Neural crest cell (in vitro differentiated cells): ENCODE measurements at places on chromosomes 2 and 18. TPM values are rescaled to one million over a fixed set of nuclear protein-coding genes. Genes with fewer than 3 reads are reported as not detected.

DNA sequence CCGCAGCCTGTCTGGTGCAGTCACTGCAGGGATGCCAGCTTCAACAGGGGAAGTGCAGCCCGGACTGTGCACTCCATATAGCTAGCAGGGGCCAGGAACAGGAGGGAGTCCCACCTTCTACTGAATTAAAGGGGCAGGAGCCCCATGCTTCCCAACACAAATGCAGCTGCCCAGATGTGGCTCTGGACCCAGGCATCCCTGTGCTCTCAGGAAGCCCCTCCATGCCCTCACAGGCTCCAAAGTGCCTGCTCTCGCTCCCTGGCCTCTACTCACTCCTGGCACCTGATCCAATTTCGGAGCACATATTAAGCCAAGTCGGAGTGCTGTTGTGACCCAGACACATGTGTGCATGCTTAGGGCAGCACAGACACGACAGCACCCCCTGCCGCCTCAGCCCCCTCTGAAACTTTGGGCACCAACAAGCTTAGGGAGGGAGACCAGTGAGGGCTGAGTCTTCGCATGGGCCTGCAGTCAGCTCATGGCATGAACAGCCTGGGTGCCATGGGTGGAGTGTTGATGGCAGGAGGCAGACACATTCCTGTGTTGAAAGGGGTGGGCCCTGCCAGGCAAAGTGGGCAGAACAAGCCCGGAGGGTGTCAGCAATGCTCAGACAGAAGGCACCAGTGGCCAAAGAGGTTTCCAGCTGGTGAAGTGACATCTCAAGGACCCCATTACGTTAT, 83.5 kb downstream of the ZNF804A start:
- DNase-seq = no peak

- DNase-seq = no peak
Measured at GRCh38 chr2:96213379-96213778, 4.8 kb upstream of the STARD7 start.

DNA sequence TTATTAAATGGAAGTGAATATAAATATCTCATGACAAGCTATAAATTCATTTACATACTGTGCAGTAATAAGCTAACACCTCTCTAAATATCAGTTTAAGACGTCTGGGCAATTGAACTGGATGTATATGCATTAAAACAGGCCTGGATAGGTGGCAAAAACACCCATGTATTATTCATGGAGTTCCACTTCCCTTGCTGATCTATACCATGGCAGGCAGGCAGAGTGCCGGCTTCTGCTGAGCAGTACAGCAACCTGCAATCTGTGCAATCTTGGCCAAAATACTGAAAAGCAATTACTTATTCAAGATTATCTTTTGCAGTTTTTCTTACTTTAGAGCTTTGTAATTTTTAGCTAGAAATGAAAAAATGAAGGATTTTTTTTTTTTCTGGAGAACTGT, 112.1 kb upstream of the PIEZO2 start:
- no peak for DNase-seq

- DNase-seq = no peak
Measured at GRCh38 chr2:22800412-22800811, 584.6 kb upstream of the KLHL29 start.

ARHGEF4 gene
- total RNA-seq = 20.0 and 22.1 TPM in 2 replicates

DNA sequence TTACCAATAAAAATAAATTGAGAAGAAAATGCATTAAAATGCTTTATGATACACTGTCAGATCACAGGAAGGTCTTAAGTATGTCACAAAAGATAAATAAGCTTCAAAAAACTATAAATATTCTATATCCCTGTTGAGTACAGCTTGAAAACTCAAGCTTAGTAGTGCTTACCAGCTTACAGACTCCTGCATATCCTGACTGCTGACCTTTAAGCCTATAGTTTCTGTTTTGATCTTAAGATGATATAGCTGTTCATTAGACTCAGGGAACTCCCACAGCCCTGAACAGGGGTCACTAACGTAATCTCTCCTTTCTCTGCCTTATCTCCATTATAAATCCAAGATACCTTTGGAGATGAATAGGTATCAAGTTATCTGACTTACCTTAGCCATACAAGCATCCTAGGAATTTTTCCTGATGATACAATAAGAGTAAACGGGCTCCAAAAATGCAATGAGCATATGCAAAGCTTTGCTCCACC, 93.7 kb upstream of the RBBP8 start:
- no peak for DNase-seq

ITGB6 gene
- total RNA-seq = not detected in 2 replicates

DNA sequence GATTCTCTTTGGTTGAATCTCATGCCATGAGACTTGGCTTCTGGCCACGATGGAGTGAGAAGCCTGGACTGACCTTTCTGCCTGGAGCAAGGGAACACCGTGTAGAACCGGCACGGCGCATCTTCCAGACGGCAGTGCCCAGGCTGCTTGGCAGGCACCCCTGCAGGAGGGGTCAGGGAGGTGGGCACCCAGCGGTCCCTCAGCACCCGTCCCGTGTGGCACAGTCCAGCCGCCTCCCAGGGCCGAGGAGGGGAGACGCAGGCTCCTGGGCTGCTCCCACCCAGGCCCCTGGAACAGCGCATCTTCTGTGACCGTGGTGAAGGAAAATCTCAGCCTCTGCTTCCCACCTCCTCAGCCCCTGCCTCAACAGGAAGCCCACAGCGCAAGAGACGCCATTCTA, 95.7 kb downstream of the CMPK2 start:
- no peak for DNase-seq

DNA sequence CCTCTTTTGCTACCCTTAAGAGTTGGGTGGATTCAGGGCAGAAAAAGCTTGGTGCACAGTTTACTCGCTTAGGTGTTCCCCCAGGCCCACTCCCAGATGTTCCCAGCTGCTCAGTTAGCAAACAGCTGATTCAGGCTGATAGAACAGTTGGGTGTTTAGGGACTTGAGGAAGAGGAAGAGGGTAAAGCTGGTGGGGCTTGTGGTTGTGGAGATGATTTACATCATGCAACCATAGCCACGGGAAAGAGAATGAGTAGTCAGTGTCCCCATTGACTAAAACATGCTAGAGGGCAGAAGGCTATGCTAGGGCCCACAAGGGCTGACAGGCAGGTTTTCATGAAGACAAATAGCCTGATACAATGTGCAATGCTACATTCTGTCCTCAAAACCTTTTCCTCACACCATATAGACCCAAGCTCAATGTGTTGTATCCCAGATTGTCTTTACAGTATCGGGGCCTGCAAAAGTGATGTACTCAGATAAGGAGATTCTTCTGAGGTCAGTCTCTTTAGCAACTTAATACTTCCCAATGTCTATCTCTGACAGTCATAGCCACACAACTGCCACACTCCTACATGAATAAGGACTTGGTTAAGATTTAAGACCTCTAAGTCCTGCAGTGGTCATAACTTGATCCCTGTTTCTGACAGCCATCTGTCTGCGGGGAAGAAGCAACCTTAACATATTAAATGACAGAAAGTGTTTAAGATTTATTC, 15.6 kb downstream of the COLEC12 start:
- DNase-seq = no peak
